Stimulated activated CD8-positive, alpha-beta memory T cell treated with anti-CD3 and anti-CD28 coated beads, Interleukin-7, amount 100 ng/mL, for 1 hour (primary cell): ENCODE measurements at places on chromosomes 12 and 14.

DNA sequence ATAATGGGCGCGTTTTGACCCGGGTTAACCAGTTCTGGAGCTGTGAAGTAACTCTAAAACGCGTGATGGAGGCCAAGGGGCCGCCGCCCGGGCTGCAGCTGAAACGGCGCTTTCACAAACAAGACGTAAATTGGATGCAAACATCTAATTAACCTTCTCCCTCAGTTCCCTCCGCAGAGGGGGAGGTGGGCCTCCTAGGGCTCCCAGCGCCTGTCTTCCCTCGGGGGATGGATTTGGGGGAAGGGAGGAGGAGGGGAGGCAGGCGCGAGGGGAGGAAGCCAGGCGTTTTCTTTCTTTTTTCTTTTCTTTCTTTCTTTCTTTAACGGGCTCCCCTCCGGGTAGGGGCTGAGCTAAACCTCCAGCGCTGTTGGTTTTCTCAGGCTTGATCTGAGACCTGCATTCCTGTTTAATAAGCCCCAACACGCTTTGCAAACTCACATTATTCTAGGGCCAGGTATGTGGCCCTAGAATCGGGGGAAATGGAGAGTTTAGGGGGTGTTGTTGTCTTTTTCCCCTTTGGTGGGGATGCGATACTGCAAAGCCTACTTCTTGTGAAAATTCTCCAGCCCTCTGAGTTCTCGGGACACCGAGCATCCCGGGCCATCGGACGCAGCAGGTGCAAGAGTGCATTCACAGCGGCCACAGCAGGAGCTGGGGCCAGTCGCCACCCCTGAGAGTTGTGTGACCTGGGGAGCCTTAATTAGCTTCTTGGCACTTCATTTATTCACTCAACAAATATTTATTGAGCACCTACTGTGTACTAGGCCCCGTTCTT lies 43.6 kb upstream of the LHX5 start:
- DNase-seq, result no peak

DNA sequence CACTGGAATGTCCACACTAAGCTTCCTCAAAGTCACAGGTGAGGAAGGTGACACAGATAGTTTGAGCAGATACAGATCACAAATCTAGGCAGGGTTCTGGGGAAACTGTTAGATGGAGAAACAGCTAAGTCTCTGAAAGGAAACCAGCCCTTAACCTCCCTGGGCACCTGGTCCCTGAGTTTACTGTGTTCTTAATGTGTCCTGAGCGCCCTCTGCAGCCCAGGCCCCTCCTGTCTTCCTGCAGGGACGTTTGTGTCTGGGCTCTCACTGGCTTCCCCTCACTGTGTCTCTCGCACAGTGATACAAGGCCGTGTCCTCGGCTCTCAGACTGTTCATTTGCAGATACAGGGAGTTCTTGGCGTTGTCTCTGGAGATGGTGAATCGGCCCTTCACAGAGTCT lies 684.3 kb downstream of the TMEM121 start:
- no peak for DNase-seq

GRCh38 chr14:24414077-24414476 lies 15.3 kb downstream of the NYNRIN start:
- no peak for DNase-seq

GRCh38 chr12:116876151-116876869 lies 4.9 kb downstream of the HRK start:
- DNase-seq, result no peak

GRCh38 chr14:49947506-49947905 lies 54.6 kb downstream of the ARF6 start:
- no peak for DNase-seq

GRCh38 chr12:1807087-1807860 lies 13.1 kb upstream of the LRTM2 start:
- DNase-seq, result no peak

DNA sequence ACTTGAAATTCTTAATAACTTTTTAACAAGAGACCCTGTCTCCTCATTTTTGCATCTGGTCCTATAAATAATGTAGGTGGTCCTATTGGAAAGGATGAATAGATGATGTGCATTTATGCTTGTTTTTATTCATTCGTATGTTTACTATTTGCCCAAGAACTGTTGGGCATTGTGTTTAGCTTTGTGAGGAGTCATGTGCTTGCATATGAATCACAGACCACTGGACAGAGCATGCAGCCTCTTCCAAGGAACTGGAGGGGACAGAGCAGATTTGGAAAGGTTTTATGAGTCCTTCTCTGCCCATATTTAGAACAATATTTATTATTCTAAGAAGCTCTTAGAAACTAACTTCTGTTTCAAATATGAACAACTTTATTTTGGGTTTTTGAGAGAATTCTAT lies 414.0 kb downstream of the SOX5 start:
- DNase-seq, result no peak

DNA sequence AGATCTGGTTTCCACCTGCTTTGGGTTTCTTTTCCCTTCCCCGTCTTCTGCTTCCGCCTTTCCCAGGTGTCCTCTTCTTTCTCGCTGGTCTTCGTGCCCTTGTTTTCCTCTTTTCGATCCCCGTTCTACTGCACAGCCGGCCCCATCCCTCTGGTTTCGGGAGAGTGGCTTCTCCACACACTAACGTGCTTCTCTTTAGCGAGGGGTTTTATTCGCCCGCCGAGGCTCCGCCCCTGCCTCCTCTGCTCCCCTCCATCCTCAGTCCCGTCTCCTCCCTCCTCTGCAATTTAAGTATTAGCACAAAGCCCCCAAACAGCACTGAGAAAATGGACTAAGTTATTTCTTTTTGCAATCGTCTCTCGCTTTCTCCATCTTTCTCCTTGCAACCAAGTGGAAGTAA lies at the start of gene SLC7A8:
Gene SLC7A8 (minus strand): TSS at position 182 of the 400 bp plus-strand sequence. CDS start 746 bp downstream, outside the sequence.
- no peak for DNase-seq

GRCh38 chr12:106031761-106032622 lies 106.8 kb downstream of the NUAK1 start:
- DNase-seq, result no peak

DNA sequence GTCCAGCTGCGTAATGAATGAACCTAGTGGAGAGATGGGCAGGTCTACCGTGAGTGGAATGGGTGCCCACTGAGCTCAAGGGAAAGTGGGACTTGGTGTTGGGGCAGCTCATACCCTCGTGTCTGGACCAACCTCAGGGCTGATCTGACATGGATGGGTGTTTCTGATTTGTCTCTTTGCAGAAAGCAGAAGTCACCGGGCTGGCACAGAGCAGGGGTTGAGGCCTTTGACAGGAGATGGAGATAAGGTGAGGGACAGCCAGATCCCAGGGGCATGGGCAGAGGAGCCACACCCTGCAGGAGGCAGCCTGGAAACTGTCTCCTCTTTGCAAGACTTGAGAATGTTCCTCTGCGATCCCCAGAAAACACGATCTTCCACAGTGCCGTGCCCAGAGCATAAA lies 20.9 kb upstream of the PPP1CC start:
- DNase-seq, result no peak

GRCh38 chr12:79056775-79057174 lies 192.2 kb downstream of the SYT1 start:
- no peak for DNase-seq

- no peak for DNase-seq
Measured at GRCh38 chr12:30508205-30508967, 187.3 kb downstream of the IPO8 start.

- no peak for DNase-seq
Measured at GRCh38 chr14:57835766-57836165, 30.1 kb downstream of the SLC35F4 start.

GRCh38 chr12:47783024-47783755 lies 10.2 kb downstream of the SLC48A1 start:
- no peak for DNase-seq
